Endothelial cell (in vitro differentiated cells): ENCODE measurements at places on chromosomes 5 and 9.
A peak's percentile ranks its signal among the peaks of the same experiment; 100 is the strongest.

GRCh38 chr9:20997503-20998076 is 33.9 kb downstream of the HACD4 start:
- DNase-seq = no peak

GRCh38 chr9:135563039-135563476 is 1.5 kb downstream of the PAEP start:
- DNase-seq = no peak

GRCh38 chr5:151108566-151108965 is 27.7 kb upstream of the TNIP1 start:
- DNase-seq = no peak

- no peak for DNase-seq
Observed at GRCh38 chr5:131303537-131303936, 39.7 kb downstream of the CDC42SE2 start.

GRCh38 chr5:79619854-79620253 is 7.6 kb downstream of the TENT2 start:
- no peak for DNase-seq

DNA sequence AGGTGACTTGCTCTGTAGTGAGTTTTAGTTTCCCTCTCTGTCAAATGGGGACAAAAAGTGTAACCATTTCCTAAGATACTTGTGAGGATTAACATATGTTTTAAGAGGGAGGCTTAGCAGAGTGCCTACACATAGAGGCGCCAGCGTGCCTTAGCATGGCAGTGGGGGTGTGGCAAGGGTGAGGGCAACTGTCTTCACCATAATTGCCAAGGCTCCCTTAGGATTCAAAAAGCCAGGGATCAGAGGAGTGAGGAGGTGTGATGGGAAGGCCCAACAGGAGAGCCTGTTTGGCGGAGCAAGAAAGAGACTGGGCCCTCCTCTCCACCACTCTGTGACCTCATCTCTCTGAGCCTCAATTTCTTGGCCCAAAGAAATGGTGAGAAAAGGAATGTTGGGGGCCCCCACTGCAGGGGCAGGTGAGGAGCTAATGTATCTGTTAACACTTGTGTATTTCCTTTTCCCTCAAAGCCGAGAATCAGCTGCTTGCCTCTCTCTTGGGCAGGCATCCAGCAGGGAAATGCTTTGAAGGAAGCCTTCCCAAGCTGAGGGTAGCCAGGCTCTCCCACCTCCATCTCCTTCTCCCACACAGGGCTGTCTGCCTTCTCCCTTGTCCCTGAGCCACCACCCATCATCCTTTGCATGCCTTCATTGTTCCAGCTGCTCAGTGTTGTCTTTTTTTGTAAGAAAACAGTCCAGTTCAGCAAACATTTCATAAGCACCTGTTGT is 76.0 kb downstream of the DAB2IP start:
- DNase-seq = no peak

GRCh38 chr5:97231025-97231636 is 48.1 kb upstream of the RIOK2 start:
- DNase-seq = peak; percentile 46

GRCh38 chr9:119020284-119020683 is 349.0 kb downstream of the BRINP1 start:
- no peak for DNase-seq

DNA sequence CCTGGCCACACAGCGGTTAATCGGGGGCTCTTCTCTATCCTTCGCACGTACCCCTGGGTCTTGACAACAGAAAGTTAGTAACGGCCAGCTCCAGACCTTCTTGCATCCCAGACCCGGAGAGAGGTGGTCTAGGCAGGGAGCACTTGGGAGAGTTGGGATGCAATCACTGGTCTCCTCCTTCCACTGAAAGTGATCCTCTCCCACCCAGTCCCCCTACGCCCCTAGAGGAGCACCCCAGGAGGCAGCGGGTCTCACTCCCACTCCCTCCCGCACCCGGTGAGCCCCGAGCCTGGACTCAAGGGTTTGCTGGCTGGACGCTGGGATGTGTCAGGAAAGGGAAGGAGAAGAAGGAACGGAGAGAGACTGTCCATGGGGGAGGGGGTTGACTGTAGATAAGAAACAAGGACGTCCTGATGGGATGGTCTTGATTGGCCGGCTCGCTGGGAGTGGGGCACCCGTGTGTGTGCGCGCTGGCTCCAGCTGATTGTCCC is 2.0 kb downstream of the RORB start:
- DNase-seq = peak; percentile 22

- DNase-seq = no peak
Observed at GRCh38 chr9:80873861-80874260, 815.5 kb downstream of the TLE1 start.

- no peak for DNase-seq
Observed at GRCh38 chr9:131194762-131195161, 69.4 kb downstream of the NUP214 start.

- DNase-seq = no peak
Observed at GRCh38 chr5:122369253-122369815, 57.3 kb downstream of the SNCAIP start.

GRCh38 chr9:23324511-23324910 is 501.5 kb downstream of the ELAVL2 start:
- no peak for DNase-seq

DNA sequence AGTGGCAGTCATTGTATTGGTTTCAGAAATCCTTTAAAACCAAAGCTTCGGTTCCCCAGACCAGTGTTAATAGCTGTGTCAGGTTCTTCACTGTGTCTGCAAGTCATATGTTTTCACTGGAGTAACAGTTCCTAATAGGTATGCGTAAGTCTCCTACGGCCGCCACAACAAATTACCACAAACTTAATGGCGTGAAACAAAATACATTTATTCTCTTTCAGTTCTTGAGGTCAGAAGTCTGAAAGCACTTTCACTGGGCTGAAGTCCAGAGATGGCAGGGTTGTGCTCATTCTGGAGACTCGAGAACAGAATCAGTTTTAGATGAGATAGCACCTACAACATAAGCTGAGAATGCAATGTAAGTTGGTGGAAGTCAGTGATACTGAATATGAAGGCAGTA is 556.2 kb downstream of the TLE4 start:
- no peak for DNase-seq

- DNase-seq = no peak
Observed at GRCh38 chr5:134084570-134084969, 29.9 kb upstream of the TCF7 start.

GRCh38 chr9:138100711-138101350 is 223.2 kb downstream of the CACNA1B start:
- peak; percentile 46 for DNase-seq

DNA sequence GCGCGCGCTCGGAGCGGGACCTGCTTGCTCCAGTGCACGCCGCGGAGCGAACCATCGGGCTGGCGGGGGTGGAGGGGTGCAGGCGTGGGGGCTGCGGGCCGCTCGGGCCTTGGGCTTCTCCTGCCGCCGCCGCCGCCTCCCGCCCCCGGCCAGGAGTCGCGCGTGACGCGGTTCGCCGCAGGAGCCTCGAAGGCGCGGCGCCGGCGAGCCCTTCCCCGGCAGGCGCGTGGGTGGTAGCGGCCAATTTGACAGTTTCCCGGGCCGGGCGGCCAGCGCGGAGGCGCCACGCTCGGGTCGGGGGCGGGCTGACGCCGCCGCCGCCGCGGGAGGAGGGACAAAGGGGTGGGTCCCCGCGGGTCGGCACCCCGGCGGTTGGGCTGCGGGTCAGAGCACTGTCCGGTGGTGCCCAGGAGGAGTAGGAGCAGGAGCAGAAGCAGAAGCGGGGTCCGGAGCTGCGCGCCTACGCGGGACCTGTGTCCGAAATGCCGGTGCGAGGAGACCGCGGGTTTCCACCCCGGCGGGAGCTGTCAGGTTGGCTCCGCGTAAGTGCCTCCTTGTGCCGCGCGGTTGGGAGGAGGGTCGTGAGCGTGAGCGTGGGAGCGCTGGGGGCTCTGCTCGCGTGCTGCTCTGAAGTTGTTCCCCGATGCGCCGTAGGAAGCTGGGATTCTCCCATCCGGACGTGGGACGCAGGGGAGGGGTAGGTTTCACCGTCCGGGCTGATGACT is at the start of gene TJP2:
Gene TJP2 (plus strand): TSS at position 387 of the 725 bp plus-strand sequence. CDS start 96 bp downstream, at position 483.
- DNase-seq = peak; percentile 57

DNA sequence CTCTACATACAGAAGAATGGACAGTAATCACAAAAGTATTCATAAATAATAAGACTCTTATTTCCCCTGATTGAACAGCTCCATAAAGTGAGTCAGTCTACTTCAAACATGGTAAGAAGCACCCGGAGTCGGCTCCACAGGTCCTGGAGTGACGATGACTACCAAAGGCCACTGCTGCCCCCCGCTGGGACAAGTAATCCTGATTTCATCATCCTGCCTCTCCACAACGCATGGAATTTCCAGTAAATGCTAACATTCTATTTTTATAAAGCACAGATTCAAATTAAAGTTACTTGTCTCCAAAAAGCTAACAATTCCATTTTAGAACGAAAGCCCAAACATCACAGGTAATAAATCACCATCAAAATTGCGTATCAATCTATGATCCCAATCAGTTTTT is 16.2 kb downstream of the ATPSCKMT start:
- peak; percentile 52 for DNase-seq

DNA sequence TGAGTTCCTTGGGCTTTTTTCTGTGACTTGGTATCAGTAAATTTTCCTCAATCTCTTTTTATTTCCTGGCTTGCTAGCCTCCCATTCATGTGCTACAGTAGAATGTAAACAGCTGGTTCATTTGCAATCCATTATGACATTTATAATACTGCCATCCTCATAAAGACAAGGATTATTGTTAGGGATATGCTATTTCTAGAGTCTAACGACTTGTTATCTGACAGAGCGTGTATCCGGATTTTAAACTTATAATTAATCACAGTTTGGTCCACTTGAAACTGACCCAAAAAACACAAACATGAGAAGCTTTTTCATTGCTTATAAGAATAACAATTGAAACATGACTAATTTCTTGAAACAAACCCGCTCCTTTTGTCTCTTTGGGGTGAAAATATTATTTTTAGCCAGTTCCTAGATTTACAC is 585.8 kb downstream of the TLE4 start:
- no peak for DNase-seq

- DNase-seq = no peak
Observed at GRCh38 chr9:110891760-110892159, 146.5 kb downstream of the LPAR1 start.

GRCh38 chr9:4829969-4830368 is 37.2 kb downstream of the RCL1 start:
- DNase-seq = no peak

DNA sequence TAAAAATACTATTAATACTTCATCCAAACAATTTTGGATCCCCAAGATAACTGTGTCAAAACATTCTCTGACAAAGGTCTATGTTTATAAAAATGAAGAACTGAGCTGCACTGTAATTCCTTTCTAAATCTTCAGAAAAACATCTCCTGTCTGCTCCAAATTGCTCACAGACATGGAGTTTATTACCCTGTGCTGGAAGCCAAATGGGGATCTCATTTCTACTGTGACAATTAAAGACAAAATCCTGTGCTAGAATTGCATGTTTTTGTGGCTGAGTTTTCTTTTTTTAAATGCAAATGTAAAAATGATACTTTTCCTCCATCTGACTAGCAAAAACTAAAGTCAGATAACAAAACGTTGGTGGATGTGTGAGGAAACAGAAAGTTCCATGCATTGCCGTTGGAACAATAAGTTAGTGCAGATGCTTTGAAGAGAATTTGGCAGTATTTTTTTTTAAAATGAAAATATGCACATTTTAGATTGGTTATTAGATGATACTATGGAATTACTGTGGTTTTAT is 93.5 kb downstream of the GNA14 start:
- DNase-seq = no peak

- DNase-seq = no peak
Observed at GRCh38 chr5:16072616-16073015, 107.0 kb downstream of the MARCHF11 start.

- no peak for DNase-seq
Observed at GRCh38 chr5:150021491-150022157, 21.1 kb downstream of the HMGXB3 start.

GRCh38 chr5:134174841-134175839 is 1.6 kb downstream of the SKP1 start:
- no peak for DNase-seq

- no peak for DNase-seq
Observed at GRCh38 chr5:111511831-111512374, 432 bp downstream of the STARD4 start.

GRCh38 chr5:179613460-179614071 is 9.9 kb downstream of the HNRNPH1 start:
- no peak for DNase-seq

- no peak for DNase-seq
Observed at GRCh38 chr5:68419637-68420452, 204.3 kb downstream of the PIK3R1 start.

GRCh38 chr5:112653638-112654205 is 84.0 kb upstream of the APC start:
- no peak for DNase-seq

DNA sequence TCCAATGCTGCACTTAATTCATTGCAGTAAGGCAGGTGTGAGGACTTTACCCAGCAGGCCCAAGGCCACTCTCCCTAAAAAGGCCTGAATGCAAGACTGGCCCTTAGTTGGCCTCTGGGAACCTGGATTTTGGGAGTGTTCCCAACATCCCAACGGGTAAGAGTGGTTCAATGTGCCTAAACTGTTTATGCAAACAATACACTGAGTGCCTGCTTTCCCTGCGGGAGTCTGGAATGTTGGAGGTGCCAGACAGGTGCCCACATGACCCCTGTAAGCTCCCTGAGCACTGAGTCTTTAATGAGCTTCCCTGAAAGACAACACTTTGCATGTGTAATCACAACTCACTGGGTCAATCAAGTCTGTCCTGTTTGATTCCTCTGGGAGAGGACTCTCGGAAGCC is 37.4 kb downstream of the NSUN2 start:
- no peak for DNase-seq

- DNase-seq = peak; percentile 61
Observed at GRCh38 chr5:139422307-139422893, 16.9 kb downstream of the DNAJC18 start.

DNA sequence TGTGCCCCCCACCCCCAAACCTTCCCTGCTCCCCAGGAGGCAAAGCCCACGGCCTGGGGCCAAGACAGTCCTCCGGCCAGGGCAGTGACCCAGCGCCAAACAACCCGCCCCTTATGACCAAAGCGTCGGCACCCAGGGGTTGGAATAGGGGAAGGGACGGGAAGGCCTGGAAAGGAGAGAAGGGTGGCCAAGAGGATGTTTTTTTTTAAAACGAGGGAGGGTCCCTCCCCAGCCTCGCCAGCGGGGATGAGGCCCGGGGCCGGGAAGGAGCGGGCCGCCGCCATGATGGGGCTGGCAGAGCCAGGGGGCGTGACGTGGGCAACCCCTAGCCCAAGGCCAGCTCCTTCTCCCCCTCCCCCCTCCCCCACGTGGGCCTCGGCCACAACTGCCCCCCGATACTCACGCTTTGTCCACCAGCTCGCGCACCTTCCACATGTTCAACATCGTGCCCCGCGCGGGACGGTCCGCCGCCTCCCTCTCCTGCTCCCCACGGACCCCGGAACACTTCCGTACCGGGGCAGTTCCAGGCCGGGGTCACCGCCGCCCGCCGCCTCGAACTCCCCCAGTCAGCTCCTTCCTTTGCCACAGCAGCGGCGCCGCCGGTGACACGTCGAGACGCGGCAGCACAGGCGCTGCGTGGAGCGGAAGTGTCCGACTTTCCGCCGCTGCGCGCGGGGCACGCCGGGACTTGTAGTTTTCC is at the start of gene CLINT1:
Gene CLINT1 (minus strand): TSS at position 619 of the 700 bp plus-strand sequence. CDS start 175 bp downstream, at position 444.
- peak; percentile 89 for DNase-seq

DNA sequence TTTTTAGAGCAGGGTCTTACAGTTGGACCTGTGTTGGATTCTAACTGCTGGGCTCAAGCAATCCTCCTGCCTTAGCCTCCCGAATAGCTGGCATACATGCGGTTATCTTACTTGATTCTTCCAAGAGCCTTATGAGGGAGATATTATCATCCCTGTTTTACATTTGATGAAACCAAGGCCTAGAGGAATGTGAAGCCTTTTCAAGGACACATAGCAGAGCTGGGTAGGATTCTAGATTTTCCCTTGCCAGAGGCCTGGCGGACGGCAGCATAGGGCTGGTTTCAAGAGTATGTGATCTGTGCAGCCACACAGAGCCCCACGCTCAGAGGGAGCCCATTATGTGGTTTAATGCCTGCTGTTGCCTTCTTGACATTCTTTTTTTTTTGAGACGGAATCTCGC is 24.2 kb downstream of the NDST1 start:
- DNase-seq = no peak
